ENCODE measurements at places on chromosomes 4 and X.

DNA sequence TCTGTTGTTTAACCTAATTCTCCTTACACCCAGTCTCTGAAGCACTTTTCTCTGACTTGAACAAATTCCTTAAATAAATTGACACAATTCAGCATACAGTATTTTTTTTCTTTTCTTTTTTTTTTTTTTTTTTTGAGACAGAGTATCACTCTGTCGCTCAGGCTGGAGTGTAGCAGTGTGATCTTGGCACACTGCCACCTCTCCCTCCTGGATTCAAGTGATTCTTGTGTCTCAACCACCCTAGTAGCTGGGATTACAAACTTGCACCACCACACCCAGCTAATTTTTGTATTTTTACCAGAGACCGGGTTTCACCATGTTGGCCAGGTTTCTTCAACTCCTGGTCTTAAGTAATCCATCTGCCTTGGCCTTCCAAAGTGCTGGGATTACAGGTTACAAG lies 1498.1 kb upstream of the PCDH10 start:
- no peak for DNase-seq

DNA sequence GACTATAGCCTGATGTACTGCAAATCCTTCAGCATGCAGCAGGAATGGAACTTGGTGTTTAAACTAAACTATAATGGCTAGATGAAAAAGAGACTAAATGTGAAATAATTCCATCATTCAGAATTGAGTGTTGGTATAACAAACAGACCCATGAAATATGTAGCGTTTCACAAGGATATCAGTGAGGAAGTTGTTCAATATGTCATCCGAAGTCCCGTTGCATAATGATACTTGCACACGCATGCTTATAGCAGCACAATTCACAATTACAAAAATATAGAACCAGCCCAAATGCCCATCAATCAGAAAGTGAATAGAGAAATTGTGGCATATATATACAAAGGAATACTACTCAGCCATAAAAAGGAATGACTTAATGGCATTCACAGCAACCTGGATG lies 20.4 kb downstream of the MECP2 start:
- no peak for DNase-seq

- DNase-seq: no peak
These were observed 245.9 kb upstream of the TLL1 start for GRCh38 chr4:165627128-165627527.

- no peak for DNase-seq
These were observed 396.5 kb downstream of the PRDM5 start for GRCh38 chr4:120526033-120526432.

DNA sequence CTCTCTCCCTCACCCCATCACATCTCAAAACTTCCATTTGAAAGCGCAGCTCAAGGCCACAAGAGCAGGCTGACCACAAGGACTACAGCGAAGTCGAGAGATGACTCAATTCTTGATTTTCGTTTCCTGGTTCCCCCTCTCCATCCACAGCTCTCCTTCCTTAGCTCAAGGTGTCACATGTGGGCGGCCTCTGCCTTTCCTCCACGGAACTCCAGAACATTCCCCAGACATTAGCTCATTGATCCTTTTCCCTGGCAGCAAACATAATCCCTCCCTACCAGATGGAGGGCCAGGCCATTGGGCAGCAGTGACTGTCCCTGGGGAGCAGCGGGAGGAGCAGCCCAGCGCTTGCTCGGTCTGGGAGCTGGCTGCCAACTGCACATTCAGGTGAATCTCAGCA lies 56.3 kb downstream of the CCDC149 start:
- DNase-seq: no peak

- no peak for DNase-seq
These were observed 187.8 kb upstream of the MBNL3 start for GRCh38 chrX:132676561-132677186.

DNA sequence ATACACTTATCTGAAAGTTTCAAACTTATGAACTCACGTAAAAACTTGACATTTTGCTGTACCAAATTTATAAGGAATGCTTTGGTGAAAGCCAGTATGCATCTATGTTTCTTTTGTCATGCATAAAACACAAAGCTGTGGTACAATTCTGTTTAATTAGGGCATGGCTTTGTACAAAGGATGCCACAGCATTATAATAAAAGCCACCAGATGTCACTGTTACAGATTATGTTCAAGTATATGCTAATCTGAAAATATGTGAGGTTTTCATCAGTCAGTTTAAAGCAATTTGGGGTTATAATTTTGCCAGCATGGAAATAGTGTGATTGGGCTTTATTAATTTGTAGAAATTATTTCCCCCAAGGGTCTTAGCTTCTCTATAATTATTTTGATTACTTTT lies 69.0 kb downstream of the ATOH1 start:
- DNase-seq: no peak

- no peak for DNase-seq
These were observed 121.1 kb upstream of the SLC4A4 start for GRCh38 chr4:71217688-71218087.

DNA sequence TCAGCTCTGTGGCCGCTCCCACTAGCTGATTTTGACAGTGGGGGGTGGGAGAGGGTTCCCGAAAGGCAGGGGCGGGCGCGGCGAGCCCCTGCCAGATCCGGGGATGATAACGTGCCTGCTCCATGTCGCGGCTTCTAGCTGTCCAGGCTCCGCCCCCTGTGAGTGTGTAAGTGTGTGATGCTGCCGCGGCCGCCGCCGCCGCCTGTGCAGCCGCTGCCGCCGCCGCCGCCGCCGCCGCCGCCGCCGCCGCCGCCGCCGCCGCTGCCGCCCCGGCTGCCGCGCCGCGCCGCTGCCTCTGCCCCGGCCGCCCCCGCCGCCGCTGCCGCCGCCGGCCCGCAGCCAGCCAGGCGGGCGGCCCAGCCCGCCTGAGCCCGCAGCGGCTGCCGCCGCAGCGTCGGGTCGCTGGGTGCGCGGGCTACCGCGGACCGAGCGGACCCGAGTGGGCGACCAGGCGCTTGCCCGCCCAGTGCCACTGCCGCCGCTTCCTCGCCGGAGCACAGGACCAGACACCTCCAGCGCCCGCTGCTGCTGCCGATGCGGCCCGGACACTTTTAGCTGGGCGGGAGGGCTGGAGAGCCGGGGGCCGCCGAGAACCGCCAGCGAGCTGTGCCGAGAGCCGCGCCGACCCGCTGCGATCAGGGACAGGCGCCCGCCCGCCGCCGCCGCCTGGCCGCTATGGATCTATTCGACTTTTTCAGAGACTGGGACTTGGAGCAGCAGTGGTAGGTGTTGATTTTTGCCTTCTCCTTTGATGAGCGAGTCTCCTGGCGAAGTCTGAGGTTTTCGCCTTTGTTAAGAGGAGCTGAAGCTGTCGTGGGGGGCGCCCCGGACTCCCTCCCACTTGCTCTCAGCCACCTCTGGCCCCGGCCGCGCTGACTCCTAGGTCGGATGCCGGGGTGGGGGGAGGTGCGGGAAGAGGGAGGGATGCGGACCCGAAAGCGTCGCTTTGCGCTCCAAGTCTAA lies at the start of gene AFF2:
Gene AFF2 (plus strand): TSS at position 195 of the 963 bp plus-strand sequence. CDS start 481 bp downstream, at position 676.
- no peak for DNase-seq

Measured in NCI-H2029 treated with DMSO at 0.1 percent for 48 hours (cell line).